ENCODE measurements at places on chromosomes 2 and 18.

GRCh38 chr2:46498681-46499080 lies 19.3 kb downstream of the TMEM247 start:
- DNase-seq: no peak

DNA sequence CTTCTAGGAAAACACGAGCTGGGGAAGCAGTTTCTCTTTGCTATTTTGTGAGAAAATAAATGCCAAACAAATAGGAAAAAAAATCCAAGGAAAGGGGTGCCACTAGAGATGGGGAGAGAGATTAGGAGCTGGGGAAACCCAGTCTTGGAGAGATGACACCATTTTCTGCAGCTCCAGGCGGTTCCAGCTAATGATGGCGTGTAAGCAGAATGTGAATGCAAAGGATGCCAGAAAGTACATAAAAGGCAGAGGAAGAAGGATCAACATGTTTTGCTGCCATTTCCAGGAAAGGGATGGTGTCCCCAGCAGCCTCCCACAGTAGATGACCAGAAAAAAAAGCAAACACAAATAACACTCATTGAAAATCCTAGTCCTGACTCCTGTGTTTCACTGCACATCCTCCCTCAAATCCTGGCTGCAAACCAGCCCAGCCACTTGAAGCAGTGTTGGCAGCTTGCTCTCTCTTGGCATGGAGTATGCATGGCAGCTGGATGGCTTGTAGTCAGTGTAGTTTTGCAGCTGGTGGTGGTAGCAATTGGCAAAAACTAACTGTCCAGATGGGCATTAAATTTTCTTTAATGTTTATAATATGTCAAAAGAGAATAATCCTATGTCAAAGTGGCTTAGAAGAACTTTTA lies 93.6 kb downstream of the FTCDNL1 start:
- peak; percentile 59 for DNase-seq

- DNase-seq: no peak
Measured at GRCh38 chr2:67982956-67983355, 79.8 kb downstream of the C1D start.

DNA sequence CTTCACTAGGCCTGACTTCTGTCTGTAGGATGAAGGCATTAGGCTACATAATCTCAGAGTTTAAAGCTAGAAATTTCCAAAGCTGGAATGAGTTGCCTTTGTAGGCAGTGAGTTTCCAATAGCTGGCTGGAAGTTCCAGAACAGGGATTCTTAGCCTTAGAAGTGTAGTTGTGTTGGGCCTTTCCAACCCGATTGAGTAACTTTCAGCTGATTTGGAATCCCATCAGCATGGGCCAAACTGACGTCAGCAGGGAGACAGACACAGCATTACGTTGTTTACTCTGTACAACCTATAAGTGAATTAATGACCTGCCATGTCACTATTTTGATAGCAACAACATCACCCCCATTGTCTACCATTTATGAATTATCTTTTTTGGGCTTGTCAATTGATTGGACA lies 56.9 kb downstream of the SETBP1 start:
- DNase-seq: no peak

DNA sequence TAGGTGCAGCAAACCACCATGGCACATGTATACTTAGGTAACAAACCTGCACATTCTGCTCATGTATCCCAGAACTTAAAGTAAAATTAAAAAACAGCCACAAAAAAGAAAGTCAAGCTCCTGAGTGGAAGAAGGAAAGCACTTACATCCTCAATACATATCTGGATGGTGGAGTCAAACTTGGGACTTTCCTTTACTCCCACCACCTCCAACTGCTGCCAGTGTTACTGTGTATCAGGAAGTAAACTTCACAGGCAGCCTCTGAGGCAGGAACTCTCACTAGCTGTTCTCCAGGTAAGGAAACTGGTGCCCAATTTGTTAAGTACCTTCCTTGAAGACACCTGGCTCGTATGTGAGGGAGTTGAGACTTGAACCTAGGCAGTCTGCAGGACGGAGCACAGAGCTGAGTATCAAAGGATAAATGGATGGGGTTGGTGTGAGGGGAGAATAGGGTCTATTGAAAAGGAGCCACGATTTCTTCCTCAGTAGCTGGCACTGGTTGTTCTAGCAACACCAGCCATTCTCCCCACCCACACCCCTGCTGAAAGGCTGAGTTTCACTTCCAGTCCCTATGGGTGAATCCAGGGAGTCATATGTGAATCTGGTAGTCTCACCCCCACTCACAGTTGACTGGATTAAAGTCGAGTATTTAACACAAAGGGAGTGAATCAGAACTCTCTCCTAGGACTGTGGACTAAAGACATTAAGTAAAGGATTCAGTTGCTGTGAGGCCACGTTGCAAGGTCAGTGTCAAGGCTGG lies 50.0 kb upstream of the GPR39 start:
- DNase-seq: peak; percentile 7

DNA sequence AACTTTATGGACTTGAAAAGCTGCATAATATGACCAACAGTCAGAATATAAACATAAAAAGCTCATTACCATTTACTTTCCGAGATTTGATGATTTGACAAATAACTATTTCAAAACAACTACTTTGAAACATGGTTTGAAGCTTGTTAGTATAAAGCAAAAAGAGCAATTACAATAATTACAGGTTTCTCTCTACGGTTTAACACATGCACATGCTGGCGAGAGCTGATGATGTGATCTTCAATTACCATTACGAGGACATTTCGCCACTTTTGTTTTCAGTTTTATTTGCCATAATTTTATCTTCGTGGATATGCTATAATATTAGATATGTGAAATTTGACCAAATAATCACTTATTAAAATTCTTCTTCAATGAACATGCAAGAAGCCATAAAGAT lies 270.1 kb downstream of the TCF4 start:
- no peak for DNase-seq

GRCh38 chr18:62730941-62731340 lies 15.6 kb downstream of the PHLPP1 start:
- DNase-seq: no peak

GRCh38 chr18:22453315-22453714 lies 35.6 kb upstream of the CTAGE1 start:
- DNase-seq: no peak

DNA sequence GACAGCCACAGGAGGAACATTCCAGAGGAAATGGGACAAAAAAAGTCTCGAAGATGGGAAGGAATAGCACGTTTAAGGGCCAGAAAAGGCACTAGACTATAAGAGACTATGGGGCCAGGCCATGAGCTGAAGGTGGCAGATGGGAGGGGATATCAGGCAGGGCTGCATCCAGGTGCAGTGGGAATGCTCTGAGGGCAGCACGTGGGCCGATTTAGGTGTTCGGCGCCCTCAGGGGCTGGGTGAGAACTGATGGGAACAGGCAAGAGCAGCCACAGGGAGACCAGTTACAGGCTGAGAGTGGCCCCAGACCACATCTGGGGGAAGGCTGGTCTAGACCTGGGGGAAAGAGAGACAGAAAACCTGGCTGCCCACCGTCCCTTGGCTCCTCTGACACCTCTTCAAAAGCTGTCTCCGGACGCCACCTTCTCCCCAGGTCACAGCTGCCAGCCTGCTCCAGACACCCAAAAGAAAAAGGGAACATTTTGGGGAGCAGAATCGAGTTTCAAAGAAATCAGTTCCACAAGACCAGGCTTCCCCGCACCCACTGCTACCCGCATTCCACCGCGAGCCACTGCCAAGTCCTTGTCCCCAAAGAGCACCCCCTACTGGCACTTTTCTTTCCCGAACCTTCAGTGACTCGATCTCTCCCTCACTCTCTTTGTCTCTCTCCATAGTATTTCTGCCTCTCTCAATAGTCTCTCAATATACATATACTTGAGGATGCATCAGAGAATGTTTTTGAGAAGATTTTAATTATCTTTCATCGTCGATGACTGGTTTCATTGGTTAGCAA lies 190.1 kb upstream of the AGAP1 start:
- DNase-seq: no peak

GRCh38 chr2:38152035-38152434 lies 76.1 kb upstream of the CYP1B1 start:
- no peak for DNase-seq

DNA sequence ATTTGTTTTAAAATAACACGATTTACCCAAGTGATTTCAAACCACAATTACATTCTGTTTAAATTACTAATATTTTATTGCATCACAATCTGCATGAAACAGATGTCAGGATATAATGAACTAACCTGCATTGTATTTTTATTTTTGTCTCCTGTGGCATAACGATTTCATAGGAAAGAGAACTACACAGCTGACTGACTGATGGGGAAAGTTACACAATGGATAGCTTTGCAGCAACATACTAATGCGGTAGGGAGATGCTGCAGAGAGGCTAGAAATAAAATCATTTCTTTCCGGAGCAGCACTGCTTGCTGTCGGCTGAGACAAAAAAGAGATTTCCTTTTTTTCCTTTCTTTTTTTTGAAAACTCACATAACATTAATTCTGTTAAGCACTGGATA lies 36.9 kb downstream of the SCN1A start:
- DNase-seq: no peak

GRCh38 chr2:171798156-171798820 lies 95.8 kb downstream of the SLC25A12 start:
- no peak for DNase-seq

GRCh38 chr2:71472019-71472418 lies 18.7 kb downstream of the DYSF start:
- DNase-seq: no peak

DNA sequence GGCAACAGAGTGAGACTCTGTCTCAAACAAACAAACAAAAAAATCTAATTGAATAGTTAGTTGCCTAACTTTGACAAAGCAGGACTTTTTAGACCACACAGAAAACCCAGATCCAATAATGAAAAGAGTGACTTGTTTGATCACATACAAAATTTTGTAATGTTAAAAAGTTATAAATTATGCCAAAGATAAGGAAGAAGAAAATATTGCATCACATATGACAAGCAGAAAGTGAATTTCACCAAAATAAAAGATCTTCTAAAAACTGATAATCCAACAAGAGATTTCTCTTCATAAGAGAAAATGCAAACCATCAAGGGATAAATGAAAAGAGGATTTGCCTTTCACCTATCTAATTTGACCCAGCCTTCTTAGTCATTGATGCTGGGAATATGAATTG lies 2.8 kb upstream of the RMP24 start:
- DNase-seq: no peak

DNA sequence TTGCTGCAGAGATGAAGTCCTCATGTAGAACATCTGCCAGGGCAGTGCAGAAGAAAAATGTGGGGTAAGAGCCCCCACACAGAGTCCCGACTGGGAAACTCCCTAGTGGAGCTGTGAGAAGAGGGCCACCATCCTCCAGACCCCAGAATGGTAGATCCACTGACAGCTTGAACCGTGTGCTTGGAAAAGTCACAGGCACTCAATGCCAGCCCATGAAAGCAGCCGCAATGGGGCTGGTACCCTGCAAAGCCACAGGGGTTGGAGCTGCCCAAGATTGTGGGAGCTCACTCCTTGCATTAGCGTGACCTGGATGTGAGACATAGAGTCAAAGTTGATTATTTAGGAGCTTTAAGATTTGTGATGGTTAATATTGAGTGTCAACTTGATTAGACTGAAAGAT lies 197.8 kb downstream of the CCDC102B start:
- DNase-seq: no peak

Measured in substantia nigra (tissue), 51 donors.